ENCODE measurements at places on chromosomes 7 and 10.

DNA sequence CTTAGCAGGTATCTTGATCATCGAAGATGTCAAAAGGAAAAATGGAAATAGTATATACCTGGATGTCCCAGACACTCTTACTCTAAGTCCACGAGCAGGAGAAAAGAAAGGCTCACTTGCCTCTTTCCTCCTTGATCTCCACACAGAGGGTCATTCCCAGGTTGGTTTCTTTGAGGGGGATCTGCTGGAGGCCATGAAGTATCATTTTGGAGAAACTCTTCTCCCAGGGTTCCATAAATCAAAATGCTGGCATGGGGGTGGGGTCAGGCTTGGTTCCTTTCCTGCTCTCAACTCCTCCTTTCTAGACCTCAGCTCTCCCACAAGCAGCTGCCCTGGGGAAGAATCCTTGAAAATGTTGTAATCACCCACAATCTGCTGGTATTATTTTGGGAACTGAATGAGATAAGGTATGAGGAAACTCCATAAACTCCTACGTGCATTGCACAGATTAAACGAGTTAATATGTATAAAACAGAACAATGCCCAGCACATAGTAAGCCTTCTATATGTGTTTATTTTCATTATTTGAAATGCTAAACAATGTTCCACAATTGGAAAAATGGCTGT, 54.4 kb downstream of the PRKCQ start:
- no peak for DNase-seq

DNA sequence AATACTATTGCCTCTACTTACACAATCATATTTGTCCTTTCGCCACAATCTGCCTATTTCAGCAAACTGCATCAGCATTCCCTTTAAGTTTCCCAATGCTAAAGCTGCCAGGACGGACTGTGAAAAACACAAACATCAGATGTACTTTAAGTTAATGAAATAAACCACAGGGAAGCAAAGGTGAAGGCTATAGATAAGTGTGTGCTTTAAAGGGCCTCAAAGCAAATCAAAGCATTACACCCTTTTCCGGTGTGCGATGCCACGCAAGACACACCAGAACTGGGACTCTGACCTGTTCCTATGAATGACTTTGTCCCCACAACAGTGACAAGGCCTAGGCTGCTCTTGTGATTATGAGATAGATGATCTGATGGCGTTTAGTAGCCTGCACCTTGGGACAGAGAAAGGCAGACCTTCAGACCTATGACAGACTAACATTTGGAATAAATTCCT, 23.4 kb downstream of the SLC26A3 start:
- no peak for DNase-seq

- DNase-seq: no peak
Observed at GRCh38 chr7:56105508-56105907, 768 bp downstream of the CHCHD2 start.

GRCh38 chr7:42180806-42181205, 56.2 kb downstream of the GLI3 start:
- no peak for DNase-seq

- DNase-seq: no peak
Observed at GRCh38 chr10:130218936-130219335, 82.7 kb downstream of the GLRX3 start.
